Spleen (tissue), 13 donors: ENCODE measurements at places on chromosomes 2 and 18. TPM values are rescaled to one million over a fixed set of nuclear protein-coding genes. Genes with fewer than 3 reads are reported as not detected.

The FAM237A gene
- not detected for total RNA-seq

DNA sequence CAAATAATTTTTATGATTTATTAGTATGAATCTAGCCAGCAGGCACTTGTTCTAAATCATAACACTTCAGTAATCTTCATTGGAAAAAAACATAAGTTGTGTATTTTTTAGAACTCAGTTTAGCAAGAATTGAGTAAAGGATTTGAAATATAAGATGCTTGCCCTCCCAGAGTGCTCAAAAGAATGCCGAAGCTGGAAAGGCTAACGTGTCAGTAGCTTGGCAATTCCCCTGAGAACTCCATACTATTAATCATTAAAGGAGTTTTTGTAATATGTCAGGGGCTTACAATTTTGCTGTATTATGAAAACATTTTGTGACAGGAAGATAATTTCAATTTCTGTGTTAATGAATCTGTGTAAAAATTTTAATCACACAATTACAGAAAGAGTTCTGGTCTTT is 122.7 kb downstream of the GULP1 start:
- no peak for DNase-seq

The UNC50 gene
- 43.9 TPM for total RNA-seq

GRCh38 chr2:115483666-115484065 is 1041.2 kb downstream of the DPP10 start:
- DNase-seq, result no peak

GRCh38 chr2:216206041-216206703 is 97.0 kb downstream of the XRCC5 start:
- DNase-seq, result no peak

The CRYBA2 gene
- not detected for total RNA-seq

- no peak for DNase-seq
Observed at GRCh38 chr2:162028511-162028910, 45.5 kb downstream of the DPP4 start.

The SPDYA gene
- total RNA-seq, result 2.5 TPM

The KCNIP3 gene
- total RNA-seq, result 3.2 TPM

- DNase-seq, result peak; percentile 93
Observed at GRCh38 chr2:70087702-70088597, 673 bp downstream of the PCBP1 start.

The ABCG8 gene
- total RNA-seq, result not detected

DNA sequence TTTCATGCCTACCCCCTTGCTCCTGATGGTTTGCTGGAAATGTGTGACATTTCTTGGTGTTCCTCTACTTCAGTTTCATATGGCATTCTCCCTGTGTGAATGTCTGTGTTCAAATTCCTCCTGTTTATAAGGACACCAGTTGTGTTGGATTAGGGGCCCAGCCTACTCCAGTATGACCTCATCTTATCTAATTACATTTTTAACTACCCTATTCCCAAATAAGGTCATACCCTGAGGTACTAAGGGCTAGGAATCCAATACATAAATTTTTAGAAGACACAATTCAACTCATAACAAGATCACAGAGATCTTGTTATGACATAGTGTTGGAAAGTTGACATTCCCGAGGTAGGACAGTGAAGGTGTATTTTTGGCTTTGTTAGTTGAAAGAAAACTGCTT is 5.5 kb downstream of the FAM210A start:
- DNase-seq, result no peak

DNA sequence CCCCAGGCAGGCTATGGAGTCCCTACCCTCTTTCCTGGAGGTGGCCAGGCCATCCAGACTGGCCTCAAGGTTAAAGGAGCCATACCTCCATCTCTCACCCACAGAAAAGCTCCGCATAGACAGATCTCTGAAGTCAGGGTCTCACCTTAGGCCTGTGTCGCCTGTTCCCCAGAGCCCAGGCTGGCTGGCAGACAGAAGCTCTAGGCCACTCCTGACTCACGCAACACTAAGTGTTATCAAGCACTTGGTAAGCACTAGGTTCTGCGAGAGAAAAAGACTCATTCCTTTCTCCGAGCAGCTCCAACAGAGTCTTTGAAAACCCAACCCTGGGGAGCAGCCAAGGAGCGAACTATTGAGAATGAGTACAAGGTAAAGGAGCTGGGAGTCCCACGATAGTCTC is 6.1 kb downstream of the SMAD7 start:
- no peak for DNase-seq

DNA sequence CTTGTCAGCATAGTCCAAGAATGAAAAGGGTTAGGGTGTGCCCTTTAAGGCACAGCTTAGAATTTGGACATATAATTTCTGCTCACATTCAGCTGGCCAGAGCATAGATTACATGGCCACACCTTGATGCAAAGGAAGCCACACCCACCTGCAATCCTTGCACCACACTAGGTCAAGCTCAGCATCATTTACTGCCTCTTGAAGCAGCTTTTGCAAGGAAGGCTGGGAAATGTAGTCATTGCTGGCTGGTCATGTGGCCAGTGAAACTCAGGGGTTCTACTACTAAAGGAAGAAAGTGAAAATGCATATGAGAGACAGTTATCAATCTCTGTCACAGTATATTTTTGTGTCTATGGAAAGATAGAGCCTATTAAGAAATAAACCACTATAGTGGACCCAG is 159.3 kb downstream of the GFPT1 start:
- DNase-seq, result no peak

- peak; percentile 32 for DNase-seq
Observed at GRCh38 chr18:48629730-48630324, 91.0 kb downstream of the CTIF start.

The LRATD1 gene
- total RNA-seq, result 0.37 TPM

DNA sequence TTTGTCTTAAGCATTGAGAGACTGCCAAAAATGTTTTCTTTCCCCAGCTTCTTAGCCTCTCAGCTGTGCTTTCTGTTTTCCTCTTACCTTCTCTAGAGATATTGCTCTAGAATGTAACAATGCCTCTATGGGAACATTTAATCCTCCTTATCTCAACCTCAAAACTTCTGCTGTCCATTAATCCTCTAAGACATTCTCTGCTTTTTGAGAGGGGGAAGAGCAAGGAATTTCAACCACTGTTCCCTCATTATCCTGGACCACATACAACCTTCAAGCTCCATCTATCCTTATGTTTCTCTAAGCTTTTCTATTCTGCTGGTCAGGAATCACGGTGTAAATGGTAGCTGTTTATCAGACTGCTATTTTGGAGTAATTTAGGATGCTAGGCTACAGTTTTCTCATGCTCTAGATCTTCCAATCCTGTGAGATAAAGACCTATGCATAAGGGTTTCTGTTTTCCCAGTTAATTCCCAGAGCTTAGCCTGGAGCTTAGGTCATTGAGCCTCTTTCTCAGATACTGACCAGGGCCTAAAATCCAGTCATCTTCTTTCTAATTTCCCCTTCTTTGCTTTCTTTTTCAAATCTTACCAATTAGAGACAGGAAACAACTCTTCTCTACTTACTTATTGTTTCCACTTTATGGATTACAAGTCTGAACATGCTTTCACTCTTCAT is 282.0 kb downstream of the CALCRL start:
- DNase-seq, result no peak

DNA sequence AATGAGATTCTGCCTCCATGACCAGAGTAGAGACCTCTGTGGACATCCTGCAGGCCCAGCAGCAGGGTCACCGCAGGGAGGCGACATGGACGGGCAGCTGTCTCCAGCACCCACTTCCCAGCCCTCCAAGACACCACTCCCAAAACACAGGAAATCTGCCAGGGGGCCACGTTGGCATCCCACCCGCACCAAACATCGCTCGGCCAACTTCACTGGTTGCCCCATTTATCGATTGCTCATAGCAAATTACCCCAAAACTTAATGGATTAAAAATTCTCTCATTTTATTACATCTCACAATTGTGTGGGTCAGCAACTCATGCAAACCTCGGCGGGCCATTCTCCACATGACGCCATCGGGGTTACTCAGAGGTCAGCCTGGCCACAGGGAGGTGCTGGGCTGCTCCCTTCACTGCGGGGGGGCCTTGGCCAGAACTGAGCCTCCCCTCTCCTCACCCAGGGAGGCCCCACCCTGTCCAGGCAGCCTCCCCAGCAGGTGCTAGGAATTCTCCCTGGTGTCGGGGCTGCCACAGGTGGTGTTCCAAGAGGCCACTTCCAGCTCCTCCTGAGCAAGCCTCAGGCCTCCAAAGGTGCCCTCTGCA is 420.7 kb upstream of the MYT1L start:
- peak; percentile 56 for DNase-seq

DNA sequence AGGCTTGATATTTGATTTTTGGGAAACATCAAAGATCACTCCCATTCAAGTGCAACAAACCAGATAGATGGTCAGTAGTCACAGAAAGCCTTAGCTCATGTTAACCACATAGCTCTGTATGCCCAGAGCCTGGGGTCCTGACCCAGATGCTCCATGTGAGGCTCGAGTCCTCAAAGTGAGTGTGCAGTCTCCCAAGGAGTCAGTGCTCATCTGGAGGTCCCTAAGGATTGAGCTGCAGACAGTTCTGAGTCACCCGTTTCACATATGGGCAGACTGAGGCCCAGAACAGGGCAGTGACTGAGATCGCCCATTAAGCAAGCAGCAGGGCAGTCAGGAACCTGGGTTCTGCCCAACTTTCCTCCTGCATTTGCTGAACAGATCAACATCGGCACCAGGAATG is 9.2 kb downstream of the TMEM37 start:
- no peak for DNase-seq

The IKZF2 gene
- total RNA-seq, result 21.1 TPM

GRCh38 chr2:160132761-160133160 is 67.3 kb downstream of the ITGB6 start:
- DNase-seq, result no peak
